ENCODE measurements at places on chromosomes 2 and 18.

- no peak for DNase-seq
These were observed 7.0 kb downstream of the ASAP2 start for GRCh38 chr2:9213477-9214051.

GRCh38 chr2:222418739-222419138 is 5.6 kb upstream of the SGPP2 start:
- no peak for DNase-seq

GRCh38 chr2:41935825-41936224 is 112.0 kb upstream of the PKDCC start:
- DNase-seq: no peak

GRCh38 chr2:120369250-120369649 is 23.3 kb downstream of the INHBB start:
- DNase-seq: no peak

DNA sequence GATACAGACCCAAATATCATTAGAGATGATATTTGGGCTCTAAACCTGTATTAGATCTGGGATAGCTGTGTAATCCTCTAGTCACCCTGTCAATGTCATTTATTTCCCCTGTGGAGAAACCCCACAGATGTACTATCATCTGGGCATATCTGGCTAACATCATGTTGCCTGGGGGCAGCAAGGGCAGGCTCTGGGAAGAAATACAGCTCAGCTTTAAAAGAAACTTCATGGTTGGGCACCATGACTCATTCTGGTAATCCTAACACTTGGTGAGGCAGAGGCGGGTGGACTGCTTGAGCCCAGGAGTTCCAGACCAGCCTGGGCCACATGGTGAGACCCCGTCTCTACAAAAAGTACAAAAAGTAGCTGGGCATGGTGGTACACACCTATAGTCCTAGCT is 282.5 kb downstream of the SLC8A1 start:
- DNase-seq: no peak
